BJ (cell line): ENCODE measurements at places on chromosomes 12 and 14.

GRCh38 chr12:13587721-13588390 is 391.3 kb downstream of the EMP1 start:
- no peak for DNase-seq

DNA sequence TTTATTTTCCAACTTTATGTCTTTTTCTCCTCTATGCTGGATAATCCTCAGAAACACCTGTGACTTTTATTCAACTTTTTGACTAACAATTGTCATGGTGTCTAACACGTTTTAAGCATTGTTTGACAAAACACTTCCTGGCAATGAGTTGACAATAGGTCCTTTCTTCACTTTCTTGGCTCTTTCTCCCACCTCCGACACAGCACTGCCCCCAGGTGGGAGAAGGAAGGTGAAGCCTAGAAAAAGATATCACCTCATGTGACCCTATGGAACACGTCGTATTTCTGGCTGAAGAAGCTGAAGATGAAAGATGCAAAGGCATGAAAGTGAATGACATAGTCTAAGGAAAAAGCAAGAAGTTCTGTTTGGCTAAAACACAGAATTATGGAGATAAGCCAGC is 430.0 kb downstream of the ETNK1 start:
- no peak for DNase-seq

- no peak for DNase-seq
Observed at GRCh38 chr14:93960108-93960475, 16.3 kb downstream of the ASB2 start.

GRCh38 chr12:131872154-131873051 is 22.0 kb upstream of the ULK1 start:
- DNase-seq = peak; percentile 83

DNA sequence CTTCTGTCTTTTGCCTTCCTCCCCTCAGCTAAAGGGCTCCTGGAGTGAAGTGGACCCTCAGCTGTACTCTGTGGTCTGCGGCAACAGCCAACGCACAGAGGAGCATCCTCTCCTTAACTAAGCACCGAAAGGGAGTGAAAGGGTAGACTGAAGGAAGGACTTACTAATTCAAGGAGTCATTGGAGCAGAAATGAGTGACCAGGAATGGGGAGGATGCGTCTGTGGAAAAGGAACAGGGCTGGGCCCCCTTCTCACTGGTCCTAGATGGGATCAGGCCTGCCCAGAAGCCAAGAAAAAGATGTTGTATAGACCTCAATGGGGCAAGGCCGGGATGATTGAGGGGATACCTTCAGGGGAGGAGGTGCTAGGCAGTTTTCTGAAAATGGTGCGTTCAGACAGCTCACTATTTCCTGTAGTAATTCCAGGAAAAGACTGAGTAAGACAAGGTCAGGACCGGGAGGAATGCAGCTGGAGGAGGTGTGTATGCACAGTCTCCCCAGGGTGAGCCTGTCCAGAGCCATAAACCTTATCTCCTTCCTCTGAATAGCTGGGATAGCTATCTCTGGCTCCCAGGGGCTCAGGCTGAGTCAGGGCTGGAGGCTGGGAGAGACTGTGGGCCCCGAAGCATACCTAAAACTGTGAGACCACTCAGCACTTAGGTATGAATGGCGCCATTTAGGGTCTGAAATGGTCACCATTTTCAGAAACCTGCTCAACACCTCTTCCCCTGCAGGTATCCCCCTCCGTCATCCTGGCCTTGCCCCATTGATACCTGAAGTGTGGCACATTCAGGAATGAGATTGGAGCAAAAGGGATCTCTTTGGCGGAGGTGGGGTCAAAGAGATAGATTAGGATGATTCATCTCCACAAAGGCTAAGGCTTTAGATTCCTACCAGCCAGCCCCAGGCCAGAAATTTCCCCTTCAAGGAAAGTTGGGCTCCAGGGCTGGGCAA is 20.2 kb upstream of the KRT8 start:
- peak; percentile 51 for DNase-seq

DNA sequence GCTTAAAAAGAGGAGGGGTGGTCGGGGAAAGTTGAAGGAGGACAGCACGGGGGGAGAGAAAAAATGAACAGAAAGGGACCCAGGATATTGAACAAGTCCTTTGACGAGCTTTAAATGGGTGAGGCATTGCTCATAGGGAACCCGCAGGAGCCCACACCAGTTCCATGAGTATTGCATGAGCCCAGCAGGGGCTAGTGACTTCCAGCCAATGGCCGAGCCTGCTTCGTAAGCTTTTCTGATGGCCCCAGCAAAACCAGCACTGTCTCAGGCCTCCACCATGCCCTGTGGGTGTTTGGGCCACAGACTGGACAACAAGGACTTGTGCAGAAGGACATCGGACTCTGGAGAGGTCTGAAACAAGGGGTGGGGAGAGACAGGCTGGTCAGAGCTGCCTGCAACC is 109.5 kb downstream of the ZFP36L1 start:
- no peak for DNase-seq

- DNase-seq = no peak
Observed at GRCh38 chr12:128586451-128587029, 237.2 kb downstream of the SLC15A4 start.

DNA sequence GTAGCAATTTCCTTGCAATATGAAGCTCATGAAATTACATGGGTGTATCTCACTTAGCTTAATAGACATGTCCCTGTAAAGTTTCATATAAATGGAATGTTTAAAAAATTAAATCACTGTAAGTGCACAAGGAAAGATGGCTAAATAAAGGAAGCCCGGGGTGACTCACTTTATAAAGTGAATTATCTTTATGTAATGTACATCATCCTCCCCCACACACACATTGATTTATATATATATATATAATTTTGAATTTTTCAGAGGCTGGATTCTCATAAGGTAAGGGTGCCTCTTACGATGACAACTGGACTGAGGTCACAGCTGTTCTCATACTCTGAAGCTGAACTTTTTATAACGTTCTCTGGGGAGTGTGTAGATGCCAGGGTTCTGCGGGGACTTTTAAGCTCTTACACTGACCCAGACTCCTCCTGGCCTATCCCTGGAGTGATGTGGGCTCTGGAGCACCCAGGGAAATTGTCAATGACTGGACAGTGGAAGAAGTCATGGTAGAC is 108.7 kb upstream of the HIF1A start:
- DNase-seq = no peak

GRCh38 chr12:89861086-89861485 is 152.4 kb upstream of the ATP2B1 start:
- no peak for DNase-seq

DNA sequence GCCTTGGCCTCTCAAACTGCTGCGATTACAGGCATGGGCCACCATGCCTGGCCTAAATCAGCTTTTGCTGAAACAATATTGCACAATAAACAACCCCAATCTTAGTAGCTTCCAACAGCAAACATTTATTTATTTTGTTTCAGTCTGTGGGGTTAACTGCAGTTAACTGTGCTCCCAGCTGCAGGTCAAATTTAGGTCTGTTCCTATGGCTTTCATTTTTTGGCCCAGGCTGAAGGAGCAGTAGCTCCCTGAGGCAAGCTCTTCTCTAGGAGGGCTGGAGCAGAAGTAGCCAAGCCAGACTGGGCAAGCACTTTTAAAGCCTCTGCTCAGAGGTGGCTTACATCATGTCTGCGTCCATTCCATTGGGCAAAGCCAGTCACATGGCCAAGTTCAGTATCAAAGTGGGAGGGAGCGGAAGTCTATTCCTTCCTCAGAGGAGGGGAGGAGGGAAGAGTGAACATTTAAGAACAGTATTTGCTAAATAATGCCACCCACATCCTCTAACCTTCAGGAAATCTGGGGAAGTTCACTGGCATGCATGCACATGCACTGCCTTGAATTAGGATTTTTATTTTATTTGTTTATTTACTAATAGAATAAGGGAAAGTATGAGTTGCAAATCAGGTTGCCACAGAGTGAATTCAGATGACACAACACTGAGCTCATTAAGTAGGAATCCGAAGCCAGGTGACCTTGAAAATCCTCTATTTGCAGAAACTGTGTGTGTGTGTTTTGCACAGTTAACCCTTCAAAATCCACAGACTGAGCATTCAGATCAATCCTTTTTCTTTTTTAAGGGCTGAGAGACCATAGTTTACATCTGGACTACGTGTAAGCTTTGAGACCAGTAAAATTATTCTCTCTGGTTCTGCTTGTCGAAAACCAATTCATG is 122.0 kb upstream of the SEL1L start:
- DNase-seq = no peak

DNA sequence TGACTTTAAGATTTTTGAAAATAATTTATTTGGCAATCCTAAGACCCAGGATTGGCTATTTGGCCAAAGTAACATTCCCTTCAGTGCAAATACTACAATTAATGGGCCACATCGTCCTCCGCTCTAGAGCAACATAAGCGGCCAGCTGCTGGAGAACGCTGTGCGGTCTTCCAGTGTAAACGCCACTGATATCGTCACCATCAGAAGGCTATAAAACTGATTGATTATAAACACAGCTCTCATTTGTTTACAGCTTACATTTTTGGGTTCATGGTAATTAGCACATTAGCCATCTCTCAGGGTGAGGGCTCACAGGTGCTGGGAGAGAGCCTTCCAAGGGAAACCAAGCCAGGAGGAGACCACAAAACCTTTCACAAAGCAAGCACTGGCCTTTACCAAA is 130.1 kb upstream of the BMP4 start:
- DNase-seq = no peak

- no peak for DNase-seq
Observed at GRCh38 chr14:22606380-22606779, 8.3 kb downstream of the ABHD4 start.
